NCI-H1436 treated with DMSO at 0.1 percent for 48 hours (cell line): ENCODE measurements at places on chromosomes 12 and 14.

DNA sequence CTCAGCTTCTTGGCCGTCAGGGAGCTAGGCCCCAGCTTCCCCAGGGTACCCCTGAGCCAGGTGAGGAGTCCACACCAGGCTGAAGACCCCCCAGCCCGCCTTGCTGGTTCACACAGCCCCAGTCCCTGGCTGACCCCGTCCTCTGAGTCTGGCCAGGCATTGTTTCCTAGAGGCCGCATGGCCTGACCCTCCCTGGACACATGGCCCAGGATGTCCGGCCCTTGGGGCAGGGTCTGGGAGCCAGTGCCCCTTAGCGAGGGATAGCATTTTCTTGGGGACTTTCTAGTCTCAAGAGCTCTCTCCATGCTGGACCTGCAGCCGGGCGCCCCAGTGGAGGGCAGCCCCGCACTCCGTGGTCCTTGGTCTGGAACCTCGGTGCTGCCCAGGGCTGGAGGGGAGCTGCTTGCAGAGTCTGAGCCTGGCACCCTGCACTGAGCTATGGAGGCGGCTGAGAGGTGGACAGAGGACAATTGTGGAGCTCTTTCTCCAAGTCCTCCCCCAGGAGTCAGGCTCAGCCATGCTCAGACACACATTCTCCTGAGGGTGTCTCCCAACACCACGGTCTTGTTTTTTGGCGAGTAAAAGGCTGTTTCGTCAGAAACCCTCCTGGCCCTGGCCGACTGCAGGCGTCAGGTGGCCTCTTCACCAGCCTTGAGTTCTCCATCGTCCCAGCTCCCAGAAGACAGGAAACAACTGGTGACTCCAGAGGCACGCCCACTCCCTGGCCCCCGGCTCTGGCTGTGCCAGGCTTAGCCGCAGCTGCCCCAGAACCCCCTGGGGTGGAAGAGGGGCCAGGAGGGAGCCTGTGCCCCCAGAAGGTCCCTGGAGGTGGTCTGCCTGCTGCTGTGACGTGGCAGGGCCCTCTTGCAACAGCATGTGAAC lies 17.6 kb upstream of the CRIP2 start:
- DNase-seq = no peak

DNA sequence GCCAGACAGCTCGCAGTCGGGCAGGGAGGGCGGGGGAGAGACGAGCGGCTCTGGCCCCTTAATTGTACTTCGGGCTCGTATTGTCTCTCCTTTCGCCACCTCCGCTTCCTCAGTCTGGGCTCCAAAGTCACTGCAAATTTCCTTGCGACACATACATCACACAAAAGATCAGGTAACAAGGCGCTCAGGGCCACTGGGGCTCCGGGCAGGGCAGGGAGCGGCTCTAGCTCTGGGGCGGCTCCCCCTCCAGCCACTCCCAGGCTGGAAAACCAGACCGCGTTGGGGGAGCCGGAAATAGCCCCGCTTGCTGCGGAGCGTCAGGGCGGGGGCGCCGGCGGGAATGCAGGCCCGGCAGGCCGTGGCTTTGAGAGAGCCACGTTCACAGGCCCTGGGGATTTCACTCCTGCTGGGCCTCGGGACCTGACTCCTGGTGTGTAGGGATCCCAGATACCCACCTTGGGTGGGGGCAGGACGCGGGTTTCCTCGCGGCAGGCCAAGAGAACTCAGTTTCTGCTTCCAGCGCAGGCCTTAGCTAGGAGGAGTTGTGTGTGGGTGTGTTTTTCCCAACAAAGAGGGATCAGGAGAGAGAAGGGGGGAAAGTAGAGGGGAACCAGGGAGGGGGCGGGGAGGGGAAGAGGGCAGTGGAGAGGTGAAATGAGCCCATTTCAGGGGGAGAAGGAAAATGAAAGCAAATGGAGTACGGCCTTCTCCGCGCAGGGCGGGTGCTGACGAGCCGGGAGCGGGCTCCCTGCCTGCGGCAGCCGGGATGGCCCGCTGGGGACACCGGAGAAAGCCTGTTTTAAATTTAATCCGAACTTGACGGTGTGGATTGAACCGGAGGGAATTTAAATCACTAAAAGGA lies 4.4 kb upstream of the HOXC9 start:
- DNase-seq = no peak

- DNase-seq = no peak
These were observed 12.4 kb upstream of the PCNX1 start for GRCh38 chr14:70894868-70895267.

- no peak for DNase-seq
These were observed 41.6 kb downstream of the UBE3B start for GRCh38 chr12:109518820-109519665.
